GOT3 (cell line): ENCODE measurements at places on chromosomes 4 and X.

DNA sequence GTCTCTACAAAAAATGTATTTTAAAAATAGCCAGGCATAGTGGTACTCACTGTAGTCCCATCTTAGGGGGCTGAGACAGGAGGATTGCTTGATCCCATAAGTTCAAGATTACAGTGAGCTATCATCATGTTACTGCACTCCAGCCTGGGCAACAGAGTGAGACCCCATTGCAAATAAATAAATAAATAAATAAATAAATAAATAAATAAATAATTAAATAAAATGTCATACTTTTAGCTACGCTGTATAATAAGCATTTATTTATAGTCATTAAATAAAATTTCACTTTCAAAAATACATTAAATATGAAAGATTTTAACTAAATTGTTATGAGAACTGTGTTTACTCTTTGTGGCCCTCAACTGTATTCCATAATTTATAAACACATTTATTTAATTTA is 1124.2 kb downstream of the PCDH7 start:
- no peak for DNase-seq

DNA sequence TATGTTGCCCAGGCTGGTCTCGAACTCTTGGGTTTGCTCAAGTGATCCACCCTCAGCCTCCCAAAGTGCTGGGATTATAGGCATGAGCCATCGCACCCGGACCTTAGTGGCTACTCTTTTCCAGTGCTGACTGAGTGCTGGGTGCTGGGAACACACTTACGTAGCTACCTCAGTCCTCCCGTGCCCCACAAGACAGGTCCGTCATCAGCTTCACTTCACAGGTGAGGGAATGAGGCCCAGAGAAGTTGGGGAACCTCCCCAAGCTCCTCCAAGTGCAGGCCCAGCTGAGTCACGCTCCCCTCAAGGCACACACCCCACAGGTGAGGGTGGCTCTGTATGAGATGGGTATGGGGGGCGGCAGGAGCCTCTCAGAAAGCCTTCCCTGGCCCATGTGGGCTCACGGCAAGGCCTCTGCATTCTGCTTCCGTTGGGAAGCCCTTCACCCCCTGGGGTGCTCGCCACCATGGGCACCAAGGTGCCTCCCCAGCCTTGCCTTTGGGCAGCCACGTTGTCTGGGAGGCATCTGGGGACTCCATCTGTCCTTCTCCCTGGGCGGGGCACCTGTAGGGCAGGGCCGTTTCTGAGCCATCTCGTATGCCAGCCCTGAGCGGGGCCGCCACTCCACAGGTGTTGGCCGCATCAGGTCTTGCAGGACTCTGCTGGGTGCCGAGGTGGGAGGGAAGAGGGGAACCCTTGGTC is 28.4 kb downstream of the NSG1 start:
- DNase-seq = no peak

GRCh38 chr4:1151541-1151940 is 20.8 kb downstream of the SPON2 start:
- DNase-seq = no peak

DNA sequence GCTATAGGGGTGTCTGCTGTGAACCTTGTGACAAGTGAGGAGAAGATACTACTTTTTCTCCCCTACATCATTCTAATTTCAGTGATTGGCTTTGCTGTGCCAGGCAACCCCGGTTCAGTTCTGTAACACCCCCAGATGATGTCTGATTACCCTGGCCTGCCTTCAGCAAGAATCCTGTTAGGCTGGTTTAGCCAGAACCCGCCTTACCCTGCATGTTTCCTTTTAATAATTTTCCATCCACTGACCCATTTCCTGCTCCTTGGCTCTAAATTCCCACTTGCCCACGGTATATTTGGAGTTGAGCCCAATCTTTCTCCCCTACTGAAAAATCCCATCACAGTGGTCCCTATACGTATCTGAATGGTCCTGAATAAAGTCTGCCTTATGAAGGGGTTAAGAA is 46.5 kb upstream of the HPSE start:
- DNase-seq = no peak

DNA sequence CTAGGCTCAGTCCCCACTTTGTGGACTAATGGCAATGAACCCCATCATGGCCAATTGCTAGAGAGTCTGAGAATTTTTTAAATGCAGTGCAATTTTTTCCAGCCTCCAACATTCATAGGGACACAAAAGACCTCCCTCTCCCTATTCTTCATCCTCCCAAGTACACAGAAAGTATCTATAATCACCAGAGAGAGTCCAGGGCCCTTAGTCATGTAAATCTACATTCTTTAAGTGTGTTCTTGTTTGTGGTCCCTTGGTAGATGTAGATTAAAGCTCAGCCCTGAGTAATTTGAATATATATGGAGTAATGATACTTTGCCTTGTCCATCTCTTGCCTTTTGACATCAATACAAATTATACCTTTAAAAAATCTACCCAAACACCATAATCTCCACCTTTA is 51.3 kb upstream of the ATXN3L start:
- no peak for DNase-seq
